Calu3 (cell line): ENCODE measurements at places on chromosomes 5 and 9.

DNA sequence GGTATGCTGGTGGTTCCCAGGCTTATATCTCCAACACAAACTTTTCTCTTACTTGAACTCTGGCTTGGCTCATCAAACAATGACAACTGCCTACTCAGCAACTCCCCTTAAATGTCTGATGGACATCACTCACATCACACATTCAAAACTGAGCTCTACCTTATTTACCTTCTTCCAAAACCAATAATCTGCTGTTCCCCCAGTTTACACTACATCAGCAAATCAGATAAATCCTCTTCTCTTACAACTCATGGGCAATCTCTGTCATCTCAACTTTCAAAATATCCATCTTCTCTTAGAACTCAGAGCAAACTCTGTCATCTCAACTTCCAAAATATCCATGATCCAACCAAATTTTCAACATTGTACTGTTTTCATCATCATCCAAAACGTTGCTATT is 2347.9 kb upstream of the ACO1 start:
- no peak for DNase-seq

- DNase-seq: no peak
Observed at GRCh38 chr9:86573886-86574285, 219.7 kb upstream of the TUT7 start.

DNA sequence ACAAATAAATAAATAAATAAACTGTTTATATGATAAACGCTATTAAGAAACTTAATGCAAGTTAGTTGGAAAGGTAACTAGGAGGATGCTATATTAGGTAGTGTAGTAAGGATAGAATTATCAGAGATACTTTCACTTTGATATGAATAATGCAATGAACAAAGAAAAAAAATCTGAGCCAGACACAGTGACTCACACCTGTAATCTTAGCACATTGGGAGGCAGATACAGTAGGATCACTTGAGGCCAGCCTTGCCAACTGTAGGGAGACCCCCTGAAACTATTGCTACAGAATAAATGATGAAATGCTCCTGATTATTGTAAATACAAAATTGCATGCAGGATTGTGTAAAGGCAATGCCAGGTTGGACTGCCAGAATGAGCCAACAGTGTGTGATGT is 109.2 kb downstream of the ANXA2R start:
- DNase-seq: no peak

DNA sequence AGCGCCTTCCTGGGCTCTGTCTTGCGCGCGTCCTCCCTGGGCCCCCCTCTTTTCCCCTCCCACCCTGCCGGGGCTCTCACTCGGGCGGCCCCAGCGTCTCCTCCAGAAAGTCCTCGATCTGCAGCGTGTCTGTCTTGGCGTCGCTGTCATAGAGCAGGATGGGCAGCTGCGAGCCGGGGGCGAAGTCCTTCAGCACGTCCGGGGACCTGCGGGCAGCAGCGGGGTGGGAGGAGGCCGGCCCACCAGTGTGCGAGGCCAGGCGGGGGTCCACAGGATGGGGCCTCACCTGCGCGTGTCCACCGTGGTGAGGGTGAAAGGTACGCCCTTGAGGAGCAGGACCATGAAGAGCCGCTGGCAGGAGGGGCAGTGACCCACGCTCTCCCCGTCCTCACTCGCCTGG is 1.0 kb downstream of the CLIC3 start:
- no peak for DNase-seq

GRCh38 chr5:139772089-139772791 is 23.4 kb upstream of the PSD2 start:
- no peak for DNase-seq

- DNase-seq: no peak
Observed at GRCh38 chr9:35688558-35689541, 875 bp downstream of the TPM2 start.

DNA sequence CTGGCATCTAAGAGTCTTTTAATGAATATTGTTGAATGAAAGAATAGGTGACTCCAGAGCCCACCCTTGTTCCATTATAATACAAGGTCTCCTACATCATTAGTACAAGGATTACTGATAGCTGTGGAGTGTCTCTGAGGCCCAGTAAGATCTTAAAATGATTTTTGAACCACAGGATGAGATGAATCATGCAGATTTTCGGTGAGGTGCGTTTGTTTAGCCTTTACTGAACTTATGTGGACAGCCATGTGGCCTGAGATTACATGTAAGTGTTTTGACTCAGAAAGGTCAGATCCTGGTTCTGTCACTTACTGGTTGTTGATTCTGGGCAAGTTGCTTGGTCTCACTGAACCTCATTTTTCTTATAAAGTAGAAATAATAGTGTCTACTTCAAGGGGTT is 21.6 kb downstream of the NFX1 start:
- DNase-seq: no peak

DNA sequence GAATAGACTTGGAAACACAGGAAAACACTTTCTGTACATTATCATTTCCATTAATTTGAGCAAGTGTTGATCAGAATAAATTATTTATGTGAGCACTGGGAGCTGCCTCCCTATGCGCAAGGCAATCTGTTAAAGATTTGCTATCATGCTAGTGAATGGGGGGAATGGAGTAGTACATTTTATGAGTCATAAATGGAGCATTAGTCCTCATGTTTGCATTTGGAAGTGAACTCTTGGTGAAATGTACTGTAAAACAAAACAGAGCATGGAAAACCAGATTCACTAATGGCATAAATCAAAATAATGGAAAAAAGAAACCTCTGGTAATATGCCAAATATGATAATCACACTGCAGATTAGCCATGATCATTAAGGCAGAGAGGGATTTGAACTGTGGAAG is 40.5 kb upstream of the TMC1 start:
- no peak for DNase-seq

GRCh38 chr5:131381021-131381420 is 117.2 kb downstream of the CDC42SE2 start:
- no peak for DNase-seq

DNA sequence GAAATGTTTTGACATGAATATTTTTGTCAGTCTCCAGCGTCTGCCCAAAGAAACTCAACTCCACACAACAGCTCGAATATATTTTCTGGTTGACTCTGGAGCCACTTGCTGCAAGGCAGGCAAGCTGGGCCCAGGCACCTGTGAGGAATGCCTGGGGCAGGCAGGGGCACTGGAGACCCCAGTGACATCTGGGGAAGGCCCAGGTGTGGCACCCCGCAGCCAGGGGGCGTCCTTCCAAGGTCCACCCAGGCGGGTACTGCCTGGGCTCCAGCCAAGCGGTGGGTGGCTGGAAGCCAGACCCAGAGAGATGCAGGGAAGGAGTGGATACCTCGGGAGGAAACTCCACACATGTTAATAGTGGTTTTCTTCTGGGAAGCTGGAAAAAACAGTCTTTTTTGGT is 125.9 kb downstream of the PHF2 start:
- no peak for DNase-seq

GRCh38 chr5:150562832-150563231 is 54.9 kb downstream of the NDST1 start:
- peak; percentile 68 for DNase-seq

DNA sequence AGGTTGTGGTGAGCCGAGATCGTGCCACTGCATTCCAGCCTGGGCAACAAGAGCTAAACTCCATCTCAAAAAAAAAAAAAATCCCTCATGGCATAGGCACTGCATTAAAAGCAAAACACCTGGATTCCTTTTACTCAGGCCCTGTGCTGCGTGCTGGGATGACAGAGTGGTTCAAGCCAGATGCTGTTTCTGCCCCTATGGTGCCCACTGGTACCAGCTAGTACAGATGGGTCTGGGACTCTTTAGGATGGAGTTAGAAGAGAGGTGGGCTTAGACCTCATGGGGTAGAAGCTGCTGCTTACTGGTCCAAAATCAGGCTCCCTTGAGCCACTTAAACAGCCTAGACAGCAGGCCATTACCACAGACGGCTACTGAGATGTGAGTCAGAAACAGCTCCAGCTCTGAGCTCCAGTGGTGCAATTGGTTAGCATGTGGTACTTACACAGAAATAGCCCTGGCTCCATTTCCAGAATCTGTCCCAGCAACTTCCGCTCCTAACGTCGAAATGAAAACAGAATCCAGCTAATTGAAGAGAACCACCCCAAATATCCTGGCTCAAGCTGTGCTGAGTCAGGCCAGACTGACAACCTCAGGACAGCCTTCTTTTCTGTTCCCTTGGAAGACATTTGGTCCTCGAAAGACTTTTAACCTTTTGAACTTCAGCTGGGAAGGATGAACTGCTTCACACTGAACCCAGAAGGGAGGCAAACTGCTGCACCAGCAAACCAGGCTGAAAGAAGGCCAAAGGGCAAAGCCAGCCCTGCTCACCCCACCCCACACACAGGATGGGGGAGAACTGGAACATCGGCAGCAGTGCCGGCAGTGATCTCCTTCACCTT is 15.5 kb downstream of the C5orf15 start:
- DNase-seq: no peak

DNA sequence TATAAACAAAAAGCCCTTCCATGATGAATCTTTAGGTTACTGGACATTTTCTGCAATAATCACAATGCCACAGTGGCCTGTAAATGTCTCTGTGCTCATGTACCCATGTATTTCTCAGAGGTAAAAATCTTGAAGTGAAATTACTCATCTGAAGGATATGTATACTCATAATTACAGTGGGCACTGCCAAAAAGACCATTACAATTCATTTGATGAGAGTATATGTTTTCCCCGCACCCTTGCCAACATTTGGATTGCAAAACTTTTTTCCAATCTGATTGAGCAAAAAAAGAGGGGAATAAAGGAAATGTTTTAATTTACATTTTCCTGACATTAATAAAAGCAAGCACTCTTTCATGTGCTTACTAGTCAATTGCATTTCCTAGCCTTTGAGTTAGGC is 110.5 kb downstream of the EPB41L4A start:
- no peak for DNase-seq

DNA sequence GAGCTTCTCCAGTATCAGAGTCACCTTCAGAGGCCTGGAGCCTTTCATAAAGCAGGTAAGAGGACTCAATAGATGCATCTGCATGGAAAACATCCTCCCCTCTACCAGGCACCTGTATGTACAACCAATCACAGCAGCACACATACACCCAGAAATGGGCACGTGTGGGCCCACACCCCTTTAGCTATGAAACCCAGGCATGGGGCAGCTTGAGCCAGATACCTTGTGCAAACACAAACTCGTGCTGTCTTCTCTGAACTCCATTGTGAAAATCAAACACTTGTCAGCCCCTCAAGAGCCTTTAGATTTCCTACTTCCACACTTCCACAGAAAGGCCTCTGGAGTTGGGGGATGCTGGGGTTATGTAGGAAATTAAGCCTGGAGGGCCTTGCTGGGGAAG is 1.1 kb upstream of the CSF2 start:
- DNase-seq: no peak

DNA sequence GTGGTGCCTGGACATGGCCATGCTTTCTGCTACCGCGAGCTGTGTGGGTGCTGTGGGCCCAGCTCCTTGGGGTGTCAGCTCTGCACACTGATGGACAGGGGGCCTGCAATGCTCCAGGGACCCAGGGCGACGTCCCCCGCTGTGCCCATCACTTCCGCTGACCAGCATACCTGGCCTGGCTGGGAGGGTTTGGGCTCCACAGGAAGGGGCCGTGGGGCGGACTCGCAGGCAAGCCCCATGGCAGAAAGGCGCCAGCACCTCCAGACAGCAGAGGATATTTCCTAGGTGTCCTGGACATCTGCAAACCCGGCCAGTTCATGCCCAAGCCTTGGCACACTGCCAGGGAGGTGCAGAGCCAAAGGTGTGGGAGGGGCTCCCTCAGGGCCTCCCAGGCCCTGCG is 295.8 kb upstream of the IRX4 start:
- DNase-seq: no peak

GRCh38 chr5:57802131-57802530 is 319.5 kb upstream of the ACTBL2 start:
- DNase-seq: no peak

GRCh38 chr5:56166671-56167385 is 66.3 kb downstream of the ANKRD55 start:
- DNase-seq: no peak

GRCh38 chr5:136039202-136039601 is 10.4 kb downstream of the TGFBI start:
- DNase-seq: no peak

GRCh38 chr5:158856291-158856690 is 243.4 kb downstream of the EBF1 start:
- DNase-seq: no peak

DNA sequence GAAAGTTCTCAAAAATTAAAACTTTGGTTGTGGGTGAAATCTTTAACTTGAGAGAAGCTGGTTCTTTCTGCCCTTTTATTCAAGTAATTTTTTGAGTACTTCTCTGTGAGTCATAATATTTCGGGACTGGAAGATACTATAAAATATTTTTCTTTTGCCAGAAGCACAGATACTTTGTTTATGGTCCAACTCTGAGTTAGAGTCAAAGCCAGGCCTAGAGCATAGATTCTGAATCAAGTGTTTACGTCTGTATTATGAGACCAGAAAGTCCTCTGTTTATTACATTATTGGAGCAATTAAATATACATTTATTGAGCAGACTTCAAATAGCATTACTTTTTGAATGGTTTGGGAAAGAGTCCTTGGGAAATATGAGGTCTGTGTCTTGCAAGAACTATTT is 187.9 kb downstream of the FER start:
- DNase-seq: no peak

DNA sequence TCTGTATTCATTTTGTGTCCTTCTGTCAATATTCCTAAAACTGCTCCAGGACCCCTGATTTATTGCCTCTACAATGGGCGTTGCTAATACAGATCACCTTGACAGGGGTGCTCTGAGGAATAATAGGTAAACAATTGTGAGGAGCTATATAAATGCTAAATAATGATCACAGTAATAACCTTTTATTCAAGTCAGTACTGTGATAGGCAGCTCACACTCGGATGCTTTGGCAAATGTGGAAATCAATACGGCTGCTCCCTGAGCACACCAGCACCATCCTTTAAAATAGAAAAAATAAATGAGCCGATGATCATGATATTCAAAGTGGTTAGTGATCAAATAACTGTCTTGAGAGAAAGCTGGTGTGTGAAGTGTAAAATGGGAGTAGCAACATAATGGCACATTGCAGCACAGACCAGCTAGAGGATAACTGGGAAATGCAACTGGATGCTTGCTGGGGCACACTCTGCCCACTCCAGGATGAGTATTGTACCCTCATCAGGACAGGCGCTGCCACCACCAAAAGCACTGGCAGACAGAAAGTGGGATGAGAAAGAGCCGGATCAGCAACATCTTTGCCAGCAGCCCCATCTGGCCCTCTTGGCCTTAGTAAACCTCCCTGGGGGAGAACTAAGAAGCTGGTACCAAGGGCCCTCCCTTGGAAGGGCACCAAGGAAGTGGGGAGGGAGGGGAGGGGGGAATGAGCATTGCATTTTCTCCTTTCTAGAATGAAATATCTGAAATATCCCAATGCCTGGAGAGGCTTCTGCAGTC is 69.4 kb upstream of the SPATA31D4 start:
- DNase-seq: no peak

GRCh38 chr9:137295849-137296669 is 6.0 kb downstream of the NRARP start:
- no peak for DNase-seq
